ENCODE measurements at places on chromosomes 4 and X.

DNA sequence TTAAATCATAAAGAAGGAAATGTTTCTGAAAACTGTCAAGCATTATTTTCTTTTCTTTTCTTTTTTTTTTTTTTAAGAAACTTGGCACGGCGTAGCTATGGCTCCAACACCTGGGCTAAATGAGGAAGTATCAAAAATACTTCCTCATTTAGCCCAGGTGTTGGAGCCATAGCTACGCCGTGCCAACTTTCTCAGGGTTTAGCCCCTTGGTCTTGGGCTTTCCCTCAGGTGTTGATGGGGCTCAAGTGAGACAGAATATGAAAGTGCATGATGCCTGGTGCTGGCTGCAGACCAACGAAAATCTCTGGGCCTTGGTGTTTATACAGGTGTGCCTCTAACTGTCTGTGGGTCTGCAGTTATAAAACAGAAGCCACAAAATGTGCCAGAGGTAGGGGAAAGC lies 132.7 kb downstream of the ARHGAP24 start:
- DNase-seq, result no peak

GRCh38 chr4:23730998-23731397 lies 158.8 kb downstream of the PPARGC1A start:
- no peak for DNase-seq

DNA sequence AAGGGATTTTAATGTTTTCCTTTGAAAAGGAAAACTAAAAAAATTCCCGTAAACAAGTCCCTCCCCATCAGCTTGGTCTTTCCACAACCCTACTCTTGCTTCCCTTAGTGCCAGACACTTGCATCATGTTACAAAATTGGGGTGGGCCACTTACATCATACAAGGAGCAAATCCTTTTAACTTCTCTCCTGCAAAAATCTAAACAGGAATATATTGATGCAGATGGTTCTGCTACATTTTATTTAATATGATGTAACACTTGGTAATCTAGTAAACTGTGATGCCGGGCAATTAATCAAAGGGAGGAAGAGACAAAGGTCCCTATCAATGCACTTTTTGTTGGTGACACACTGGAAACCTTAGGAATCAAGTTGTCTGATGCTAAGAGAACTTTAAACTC lies 125.3 kb downstream of the UBE2K start:
- DNase-seq, result no peak

DNA sequence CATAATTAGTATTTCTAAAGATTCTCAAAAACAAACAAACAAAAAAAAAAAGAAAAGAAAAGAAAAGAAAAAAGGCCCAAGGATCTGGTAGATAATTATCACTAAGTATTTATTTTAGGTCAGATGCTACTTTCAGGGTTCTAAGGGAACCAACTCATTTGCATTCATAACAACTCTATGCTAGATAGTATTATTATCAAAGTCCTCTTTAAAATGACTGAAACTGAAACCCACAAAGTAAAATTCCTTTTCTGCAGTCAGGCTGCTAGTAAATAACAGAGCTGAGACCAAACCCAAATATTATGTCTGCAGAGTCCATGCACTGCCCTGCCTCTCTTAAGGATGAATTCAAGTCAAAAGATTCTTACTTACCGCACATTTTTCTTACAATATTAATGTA lies 38.3 kb upstream of the MAPK10 start:
- no peak for DNase-seq

DNA sequence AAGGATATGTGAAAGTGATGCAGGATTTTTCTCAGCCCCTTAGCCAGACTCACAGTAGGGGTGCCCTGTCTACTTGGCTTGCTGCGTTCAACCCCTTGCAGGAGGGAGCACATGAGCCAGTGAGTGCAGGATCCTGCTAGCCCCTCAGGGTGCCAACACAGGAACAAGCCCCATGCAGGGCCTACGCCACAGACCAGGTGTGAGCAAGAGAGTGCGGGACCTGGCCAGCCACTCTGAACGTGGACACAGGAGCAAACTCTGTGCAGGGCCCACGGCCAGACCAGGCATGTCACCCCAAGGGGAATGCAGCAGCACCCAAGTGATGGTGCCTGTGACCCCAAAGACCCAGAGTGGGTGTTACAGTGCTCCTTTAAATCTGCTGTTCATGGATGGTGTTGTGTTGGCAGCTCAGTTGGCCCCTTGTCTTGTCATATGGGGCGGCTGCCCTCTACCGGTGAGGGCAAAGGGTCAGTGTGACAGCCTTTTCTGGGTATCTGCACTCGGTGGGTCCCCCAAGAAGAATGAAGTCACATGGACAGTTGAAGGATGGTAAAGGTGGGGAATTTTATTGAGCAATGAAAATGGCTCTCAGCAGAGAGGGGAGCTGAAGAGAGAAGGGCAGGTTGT lies 188.4 kb upstream of the MAOA start:
- DNase-seq, result no peak

DNA sequence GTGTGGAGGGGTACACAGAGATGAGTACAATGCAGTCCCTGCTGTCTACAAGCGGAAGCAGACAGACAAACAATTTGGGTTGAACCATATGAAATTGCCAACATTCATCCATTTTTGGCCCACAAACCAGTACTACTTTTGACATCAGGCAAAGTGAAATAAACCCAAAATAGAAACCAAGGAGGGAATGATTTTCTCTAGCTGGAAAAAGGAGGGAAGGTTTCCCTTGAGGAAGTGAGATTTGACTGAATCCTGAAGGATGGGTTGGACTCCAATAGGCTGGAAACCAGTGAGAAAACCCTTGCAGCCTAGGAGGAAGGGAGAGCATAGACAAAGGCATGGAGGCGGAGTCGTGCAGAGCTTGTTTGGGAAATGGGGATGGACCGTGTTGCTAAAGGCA lies 63.5 kb upstream of the PJA1 start:
- no peak for DNase-seq

DNA sequence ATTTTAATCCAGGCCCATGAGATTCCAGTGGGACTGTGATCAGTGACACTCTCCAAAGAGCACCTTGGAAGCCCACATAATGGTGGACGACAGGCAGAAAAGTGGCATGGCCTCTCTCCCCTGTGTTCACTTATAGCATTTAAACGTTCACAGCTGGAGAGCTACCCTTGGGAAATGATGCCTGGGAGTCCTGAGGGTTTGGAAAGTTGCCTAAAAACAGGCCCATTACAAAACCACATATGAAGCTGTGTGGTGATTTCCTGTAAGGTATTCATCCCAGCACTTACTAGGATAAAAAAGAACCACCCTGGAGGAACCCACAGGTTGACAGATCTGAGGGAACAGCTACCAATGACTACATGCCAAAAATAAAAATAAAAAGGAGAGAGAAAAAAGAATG lies 193.2 kb downstream of the RASL11B start:
- no peak for DNase-seq

DNA sequence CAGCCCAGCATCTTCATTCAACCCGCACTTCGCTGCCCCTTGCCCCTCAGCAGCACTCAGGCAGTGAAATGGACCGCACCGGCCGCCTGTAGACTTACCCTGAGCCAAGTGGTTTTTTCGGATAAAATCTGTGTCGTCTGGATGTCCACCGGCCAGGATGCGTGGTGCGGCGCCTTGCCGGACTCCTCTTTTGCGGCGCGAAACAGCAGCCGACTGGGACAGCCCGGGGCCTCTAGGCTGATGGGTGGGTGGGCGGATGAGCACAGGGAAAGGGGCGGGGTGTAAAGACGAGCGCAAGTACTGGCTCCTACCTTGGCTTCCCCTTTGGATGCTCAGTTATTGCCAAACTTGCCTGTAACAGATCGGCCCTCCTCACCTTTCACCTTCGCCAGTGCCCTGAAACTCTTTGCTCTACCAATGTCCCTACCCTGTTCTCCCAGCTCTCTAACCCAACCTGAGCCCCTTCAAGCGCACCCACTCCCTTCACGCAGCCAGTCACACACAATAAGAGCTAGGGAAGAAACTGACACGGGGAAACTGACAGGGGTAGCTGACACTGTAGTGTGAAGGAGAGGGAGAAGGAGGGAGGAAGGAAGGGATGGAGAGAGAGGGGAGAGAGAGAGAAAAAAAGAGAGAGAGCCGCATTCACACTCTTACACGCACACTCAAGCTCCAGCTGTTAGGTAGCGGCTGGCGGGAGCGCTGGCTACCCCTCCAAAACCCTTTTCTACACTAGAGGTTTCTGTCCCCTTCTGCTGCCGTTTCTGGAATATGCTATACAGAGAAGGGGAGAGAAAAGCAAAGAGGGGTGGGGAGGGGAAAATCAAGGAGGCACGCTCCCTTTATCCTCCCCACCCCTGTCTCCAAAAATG lies 559 bp downstream of the TRPC5 start:
- DNase-seq, result no peak

GRCh38 chr4:121938282-121939092 lies 13.4 kb downstream of the TRPC3 start:
- DNase-seq, result no peak

All from stimulated activated CD8-positive, alpha-beta memory T cell treated with anti-CD3 and anti-CD28 coated beads, Interleukin-4, amount 100 ng/mL, for 1 hour (primary cell).